ENCODE measurements at places on chromosomes 6 and 20.

- DNase-seq: no peak
These were observed 160.1 kb upstream of the CITED2 start for GRCh38 chr6:139534472-139535115.

GRCh38 chr6:22613695-22614094 lies 44.3 kb downstream of the HDGFL1 start:
- no peak for DNase-seq

DNA sequence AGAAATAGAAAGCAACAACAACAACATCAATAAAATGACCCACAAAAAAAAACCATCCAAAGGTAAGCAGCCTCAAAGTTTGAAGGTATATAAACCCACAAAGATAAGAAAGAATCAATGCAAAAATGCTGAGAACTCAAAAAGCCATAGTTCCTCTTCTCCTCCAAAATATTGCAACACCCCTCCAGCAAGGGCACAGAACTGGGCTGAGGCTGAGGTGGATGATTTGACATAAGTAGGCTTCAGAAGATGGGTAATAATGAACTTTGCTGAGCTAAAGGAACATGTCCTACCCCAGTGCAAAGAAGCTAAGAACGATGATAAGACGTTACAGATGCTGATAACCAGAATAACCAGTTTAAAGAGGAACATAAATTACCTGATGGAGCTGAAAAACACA lies 188.8 kb upstream of the BTBD3 start:
- no peak for DNase-seq

- DNase-seq: no peak
These were observed 17.7 kb upstream of the MYB start for GRCh38 chr6:135163440-135163738.

DNA sequence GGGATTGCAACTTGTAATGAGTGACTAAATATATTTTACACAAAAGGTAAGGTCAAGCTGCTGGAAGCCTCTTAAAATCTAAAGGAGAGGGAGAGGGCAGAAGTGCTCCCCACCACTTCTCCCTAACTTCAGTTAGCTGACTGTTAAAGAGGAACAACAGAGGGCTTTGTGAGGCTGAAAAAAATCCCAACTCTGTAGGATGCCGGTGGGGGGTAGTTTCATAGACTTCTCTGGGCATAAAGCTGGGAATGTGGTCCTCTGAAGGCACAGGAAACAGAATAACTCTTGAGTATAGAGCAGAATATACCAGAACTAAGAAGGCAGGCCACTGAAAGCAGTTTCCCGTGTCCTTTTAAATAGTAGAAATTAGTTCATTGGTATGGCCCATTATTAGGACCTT lies 71.6 kb downstream of the KIF6 start:
- no peak for DNase-seq

- DNase-seq: no peak
These were observed 88.8 kb downstream of the MAP3K4 start for GRCh38 chr6:161080263-161080970.

DNA sequence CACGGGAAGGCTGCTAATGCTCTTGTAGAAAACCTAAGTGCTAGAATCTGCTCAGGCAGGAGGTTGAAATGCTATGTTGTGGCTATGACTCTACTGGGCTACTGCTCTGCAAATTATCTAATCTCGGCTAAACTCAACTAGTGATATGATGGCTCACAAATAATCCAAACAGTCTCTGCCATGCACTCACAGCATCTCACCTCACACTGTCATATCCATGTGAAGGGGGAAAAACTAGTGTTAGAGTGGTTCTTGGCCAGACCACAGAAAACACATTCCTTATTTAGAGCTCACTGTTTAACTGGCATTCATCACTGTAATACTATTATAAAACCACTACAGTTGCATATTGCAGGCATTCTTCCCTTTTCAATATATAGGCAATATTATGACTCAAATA lies 81.8 kb upstream of the DST start:
- DNase-seq: no peak
